Keratinocyte (primary cell): ENCODE measurements at places on chromosomes 12 and 14.

DNA sequence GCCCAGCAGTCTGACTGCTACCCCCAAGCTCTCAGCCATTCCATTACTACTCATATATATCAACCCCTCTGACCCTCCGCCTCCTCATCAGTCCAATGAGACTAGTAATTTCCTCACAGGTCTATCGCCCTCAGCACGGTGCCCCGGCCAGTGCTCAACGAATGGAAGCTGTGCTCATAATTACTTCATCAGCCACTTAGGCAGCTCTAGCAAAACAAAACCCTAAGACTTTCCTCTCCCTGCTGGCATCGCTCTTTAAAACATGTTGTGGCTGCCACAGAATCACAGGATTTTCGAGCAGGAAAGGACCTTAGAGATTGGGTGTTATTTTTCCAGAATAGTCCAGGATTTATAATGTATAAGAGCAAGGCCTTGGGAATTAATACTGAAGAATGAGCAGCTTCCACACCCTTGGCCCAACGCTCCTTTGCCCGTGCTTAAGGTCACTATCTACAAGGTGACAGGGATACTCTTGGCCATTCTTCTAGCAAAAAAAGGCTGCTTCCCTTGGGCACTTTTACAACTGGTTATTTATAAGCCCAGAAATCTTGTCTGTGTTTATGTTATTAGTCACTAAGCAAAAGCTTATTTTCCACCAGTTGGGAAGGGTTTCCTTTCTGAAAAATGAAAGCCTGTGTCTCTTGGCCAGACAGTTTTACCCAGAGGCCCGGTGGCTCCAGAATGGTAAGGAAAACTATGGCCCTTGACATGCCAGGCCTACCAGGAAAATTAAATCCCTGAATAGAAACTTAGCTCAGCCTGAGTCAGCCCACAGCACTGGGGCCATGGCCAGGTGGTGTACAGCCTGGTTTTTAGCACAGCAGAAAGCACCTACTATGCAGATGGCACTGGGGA lies 47.9 kb downstream of the NUAK1 start:
- DNase-seq = no peak

GRCh38 chr12:12665194-12665593 lies 30.8 kb downstream of the GPR19 start:
- DNase-seq = no peak

- no peak for DNase-seq
Observed at GRCh38 chr12:129665414-129665813, 238.4 kb downstream of the TMEM132D start.

GRCh38 chr14:37595809-37596621 lies 586 bp downstream of the TTC6 start:
- peak; percentile 46 for DNase-seq

DNA sequence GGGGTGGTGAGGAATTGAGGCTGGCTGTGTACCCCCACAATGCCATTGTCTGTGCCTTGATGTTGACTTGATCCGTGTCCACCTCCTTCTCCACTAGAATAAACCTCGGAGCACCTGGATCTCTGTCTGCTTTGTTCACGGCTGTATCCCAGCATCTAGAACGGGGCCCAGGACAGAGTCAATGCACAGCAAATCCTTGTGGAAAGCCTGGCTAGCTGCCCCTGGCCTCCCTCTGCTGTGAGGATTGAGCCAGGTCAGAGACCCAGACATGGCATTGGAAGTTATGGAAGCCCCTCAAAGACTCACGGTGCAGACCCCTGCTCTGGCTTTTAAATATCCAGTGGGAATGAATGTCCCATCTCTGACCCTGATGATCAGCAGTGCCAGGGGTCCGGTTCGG lies 109.2 kb downstream of the SCARB1 start:
- DNase-seq = no peak

- DNase-seq = no peak
Observed at GRCh38 chr14:100391724-100392123, 68.6 kb downstream of the SLC25A47 start.

DNA sequence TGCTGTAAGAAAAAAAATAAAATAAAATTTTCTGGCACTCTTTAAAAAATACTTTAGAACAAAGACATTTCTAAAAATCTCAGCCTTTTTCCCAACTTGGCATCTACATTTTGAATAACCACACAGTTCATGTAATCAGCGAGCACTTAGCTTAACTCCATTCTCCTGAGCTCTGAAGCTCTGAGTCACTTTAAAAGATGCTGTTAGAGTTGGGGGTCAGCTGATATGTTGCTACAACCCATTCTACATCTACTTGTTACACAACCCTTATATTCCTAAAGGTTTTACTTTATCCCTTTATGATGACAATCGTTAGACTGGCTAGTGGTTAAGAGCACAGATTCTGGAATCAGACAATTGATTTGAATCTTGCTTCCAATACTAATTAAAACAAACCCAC lies 48.3 kb downstream of the SLC41A2 start:
- DNase-seq = no peak

DNA sequence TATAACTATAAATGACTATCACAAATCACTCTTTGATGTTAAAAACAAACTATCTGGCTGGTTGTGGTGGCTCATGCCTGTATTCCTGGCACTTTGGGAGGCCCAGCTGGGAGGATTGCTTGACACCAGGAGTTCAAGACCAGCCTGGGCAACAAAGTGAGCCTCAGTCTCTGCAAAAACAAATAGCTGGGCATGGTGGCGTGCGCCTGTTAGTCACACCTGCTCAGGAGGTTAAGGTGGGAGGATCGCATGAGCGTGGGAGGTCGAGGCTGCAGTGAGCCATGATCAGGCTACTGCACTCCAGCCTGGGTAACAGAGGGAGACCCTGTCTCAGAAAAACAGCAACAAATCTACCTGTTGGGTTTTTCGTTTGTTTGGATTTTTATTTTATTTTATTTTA lies 5.4 kb downstream of the TXNRD1 start:
- DNase-seq = no peak

DNA sequence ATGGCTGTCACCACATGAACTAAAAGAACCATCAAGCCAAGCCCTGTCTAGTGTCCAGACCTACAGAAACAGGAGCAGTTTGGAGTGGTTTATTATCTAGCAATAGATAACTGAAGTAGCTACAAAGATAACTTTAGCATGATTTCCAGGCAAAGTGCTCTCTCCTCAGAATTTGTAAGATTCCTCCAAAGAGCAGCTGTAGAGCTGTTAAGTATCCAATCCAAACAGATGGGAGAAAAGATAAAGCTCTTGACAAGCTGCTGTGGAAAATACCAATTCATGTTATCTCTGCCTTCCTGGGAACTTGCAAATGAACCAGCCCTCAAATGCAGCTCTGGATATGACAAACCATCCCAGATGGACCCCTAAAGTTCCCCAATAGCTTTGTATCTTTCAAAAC lies 78.9 kb upstream of the RESF1 start:
- no peak for DNase-seq

DNA sequence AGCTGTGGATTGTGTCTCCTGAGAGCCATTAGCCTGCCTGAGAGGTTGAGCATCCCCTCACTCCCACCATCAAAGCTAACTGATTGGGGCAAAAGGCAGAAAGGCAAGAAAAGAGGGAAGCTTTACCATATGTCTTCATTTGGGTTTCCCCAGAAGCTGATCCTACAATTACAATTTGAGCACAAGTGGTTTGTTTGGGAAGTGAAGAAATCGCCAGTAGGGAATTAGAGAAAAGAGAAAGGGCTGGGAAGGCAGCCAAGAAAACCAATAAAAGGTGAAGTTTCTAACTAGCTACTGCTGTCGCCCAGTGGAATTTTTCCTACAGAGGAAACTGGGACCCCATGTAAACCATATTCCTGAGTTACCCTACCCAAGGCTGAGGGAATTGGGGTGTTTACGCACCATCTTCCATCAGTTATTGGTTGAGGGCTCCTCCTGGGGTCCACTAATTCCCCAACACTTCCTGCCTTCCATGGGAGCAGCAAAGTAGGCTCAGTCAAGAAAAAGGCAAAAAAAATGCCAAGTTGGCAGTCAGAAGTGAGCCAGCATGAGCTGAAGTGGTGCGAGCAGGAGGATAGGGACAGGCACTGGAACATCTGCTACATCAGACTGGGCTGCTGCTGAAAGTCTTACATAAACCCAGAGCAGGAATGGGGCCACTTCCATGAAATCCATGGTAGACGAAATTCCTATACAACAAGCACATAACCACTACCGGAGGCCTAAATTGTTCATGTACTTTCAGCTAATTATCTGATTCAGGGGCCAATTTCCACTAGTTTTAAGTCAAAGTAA lies 17.3 kb downstream of the KCNK10 start:
- no peak for DNase-seq

- no peak for DNase-seq
Observed at GRCh38 chr12:105107171-105107493, 399 bp upstream of the WASHC4 start.

- no peak for DNase-seq
Observed at GRCh38 chr14:90756755-90757345, 59.4 kb downstream of the TTC7B start.

- DNase-seq = no peak
Observed at GRCh38 chr14:101719708-101720107, 41.8 kb upstream of the PPP2R5C start.

DNA sequence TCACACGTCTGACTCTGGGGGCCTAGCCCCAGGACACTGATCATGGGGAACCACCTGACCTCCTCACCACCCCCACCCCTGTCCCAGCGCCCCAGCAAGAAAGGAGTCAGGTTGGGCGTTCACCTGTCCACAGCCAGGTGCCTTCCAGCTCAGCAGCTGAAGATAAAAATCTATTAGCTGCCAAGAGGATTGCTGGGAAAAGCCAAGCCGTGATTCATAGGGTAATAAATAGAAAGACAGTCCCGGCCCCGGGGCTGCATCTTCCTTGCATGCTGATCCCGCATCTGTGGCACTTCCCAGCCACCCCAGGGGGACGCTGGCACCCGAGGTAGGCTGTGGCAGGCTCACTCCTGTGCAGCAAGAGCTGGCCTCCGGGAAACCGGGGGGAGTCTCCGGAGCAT lies 70.2 kb upstream of the NCOR2 start:
- peak; percentile 70 for DNase-seq

DNA sequence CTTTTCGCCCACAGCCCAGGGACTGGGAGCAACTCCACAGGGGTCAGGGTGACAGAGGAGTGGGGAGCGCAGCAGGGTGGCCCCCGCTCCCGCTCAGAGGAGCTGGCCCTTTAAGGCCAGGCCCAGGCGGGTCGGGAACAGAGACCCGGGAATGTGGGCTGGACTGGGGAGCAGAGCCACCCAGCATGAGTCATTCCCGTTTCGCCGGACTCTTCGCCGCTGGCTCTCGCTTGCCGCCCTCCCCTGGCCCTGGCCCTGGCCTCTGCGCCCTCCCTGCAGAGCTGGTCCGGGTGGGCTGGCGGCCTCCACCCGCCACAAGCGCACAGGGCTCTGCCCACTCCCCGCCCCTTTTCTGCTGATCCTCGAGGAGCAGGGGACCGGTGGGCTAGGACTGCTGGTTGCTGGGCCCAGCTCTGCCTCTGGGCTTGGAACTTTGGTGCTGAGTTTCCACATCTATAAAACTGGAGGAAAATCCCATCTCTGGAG lies 92.8 kb downstream of the NINJ2 start:
- no peak for DNase-seq

DNA sequence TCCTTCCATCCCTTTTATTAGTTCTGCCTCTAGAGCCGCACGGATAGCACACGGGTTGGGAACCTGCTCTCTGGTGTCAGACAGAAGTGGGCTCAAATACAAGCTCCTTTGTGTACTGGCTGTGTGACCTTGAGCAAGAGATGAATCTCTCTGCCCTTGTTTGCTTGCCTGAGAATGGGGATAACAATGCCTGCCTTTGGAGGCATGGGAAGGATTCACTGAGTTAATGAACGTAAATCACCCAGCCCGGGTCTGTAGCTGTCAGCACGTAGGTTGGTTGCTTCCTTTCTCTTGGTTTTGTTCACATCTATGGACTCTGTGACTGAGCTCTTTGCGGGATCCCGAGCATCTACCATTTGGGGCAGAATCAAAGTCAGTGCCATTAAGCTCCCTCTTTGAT lies 79.3 kb upstream of the NRXN3 start:
- DNase-seq = no peak

DNA sequence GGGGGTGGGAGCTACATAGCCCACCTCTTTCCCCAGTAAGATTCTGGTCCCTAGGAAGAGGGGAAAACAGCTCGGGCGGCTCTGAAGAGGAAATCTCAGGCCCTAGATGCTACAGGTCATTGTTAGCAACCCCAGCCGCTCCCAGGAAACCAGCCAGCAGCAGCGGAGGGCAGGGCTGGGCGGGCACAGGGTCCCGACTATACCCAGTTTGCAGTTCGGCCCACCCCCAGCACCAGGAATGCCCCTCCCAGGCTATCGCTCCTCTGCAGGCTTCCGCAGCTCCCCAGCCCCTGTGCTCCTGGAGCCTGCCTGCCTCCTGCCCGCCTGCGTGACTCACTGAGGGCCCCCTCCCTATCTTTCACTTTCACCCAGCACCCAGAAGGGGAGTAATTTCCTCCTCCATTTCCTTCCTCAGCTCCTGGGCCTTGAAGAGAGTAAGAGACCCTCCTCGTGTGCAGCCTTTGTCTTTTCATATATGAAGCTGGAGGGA lies 27.2 kb upstream of the PNMA1 start:
- no peak for DNase-seq

DNA sequence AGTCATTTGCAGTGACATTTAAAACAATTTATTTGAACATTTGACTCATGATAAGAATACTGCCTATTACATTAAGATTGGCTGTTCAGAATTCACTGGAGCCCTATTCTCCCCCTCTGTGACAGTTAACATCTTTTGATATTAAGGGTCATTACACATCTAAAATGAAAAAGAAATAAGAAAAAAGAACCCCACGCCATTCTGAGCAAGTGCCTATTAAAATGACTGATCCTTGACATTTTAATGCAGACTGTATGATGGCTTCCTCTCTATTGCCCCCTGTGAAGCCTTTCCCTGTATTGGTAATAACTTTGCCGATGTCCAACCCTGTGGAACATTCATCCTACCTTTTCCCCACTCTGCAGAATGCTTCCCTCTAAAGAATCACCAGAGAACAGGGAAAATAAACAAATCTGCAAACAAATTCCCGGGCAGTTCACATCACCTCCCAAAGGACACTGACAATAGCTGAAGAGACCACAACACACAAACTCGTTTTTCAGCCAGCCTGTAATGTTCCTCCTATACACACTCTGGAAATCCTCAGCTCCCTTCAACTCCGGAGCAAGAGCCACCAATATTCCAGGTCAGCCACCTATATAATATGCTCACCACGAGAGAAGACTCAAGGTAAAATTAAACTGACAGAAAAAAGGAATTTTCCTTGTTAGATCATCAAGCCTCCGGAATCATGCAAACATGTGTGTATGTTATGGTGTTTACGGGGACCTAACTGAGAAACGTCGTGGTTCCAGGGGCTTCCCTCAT lies 2.1 kb downstream of the NIN start:
- DNase-seq = no peak
